G401 (cell line): ENCODE measurements at places on chromosomes 5 and 9. TPM values are rescaled to one million over a fixed set of nuclear protein-coding genes. Genes with fewer than 3 reads are reported as not detected.

DNA sequence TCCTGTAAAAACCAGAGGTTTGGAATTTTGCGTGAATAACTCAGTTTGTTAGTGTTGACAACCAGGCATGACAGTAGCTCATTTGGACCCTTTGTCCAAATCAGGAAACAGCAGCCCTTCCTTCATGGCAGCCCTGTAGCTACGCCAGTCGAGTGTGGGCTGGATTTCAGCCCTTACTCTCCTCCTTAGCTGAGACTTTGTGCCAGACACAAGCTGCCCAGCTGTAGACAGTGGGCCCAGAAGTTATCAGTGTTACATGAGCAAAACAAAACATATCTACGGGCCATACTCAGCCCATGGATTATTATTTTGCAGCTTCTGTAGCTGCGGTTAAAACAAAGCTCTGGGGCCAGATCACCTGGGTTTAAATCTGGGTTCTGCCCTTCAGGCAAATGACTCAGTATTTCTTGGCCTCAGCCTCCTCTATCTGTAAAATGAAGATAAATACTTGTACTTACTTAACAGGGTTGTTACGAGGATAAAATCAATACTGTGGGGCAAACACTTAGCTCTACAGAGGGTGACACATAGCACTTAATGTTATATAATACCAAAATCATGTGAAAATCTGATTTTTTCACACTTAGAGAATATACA, 76.9 kb downstream of the GHR start:
- DNase-seq = no peak

GRCh38 chr9:126152622-126153362, 173.8 kb upstream of the MVB12B start:
- DNase-seq = no peak

The SLC36A2 gene
- not detected in 2 replicates for total RNA-seq

DNA sequence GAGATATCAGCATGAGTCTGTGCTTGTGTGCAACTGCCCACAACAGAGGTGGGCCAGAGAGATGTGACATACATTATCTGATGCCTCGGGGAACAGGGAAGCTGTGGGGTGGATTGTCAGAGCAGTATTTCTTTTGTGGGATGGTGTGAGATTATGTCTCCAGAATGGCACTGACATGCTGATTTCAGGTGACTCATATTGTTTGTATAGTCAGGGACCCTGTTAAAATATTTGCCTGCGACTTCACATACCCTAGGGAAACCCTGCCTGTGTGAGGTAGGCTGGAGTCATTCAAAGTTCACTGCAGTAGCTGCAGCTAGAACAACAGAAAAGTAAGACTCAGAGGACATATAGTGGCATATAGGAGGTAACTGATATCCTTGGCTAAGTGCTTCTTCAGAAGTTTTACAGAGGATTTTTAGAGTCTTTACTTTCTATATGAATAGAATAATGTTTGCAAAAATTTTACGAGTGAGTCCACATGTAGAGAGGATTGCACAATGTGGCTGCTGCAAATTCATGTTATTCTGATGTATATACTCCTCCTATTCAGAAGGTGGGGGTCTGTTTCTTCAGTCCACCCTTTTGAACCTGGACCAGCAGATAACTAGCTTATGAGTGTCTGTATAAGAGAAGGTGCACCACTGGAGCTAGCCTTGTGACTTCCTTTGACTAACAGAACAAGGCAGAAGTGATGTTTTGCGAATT, 89.3 kb downstream of the MACIR start:
- DNase-seq = no peak

The LCN6 gene
- total RNA-seq = not detected in 2 replicates

The GHR gene
- not detected in 2 replicates for total RNA-seq

The GRIA1 gene
- not detected in 2 replicates for total RNA-seq

The PRELID2 gene
- 17.8 and 32.9 TPM in 2 replicates for total RNA-seq

The STK32A gene
- total RNA-seq = not detected in 2 replicates

DNA sequence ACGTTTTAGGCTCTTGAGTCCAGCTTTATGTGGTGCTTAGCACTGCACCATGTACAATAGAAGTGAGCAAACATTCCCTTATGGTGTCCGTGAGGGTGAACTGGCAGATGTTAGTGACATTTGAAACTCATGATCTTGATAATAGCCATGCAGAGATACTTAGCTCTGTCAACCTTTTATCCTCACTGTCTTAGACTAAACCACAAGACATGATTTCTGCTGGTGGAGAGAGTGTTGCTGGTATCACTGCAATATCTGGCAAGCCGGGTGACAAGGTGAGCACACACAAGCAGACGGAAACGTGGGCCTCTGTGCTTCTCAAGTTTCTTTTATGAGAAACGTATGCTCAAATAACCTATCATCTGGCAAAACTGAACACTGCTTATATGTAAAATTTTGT, 68.4 kb downstream of the CAST start:
- no peak for DNase-seq

The TXNDC8 gene
- not detected in 2 replicates for total RNA-seq

DNA sequence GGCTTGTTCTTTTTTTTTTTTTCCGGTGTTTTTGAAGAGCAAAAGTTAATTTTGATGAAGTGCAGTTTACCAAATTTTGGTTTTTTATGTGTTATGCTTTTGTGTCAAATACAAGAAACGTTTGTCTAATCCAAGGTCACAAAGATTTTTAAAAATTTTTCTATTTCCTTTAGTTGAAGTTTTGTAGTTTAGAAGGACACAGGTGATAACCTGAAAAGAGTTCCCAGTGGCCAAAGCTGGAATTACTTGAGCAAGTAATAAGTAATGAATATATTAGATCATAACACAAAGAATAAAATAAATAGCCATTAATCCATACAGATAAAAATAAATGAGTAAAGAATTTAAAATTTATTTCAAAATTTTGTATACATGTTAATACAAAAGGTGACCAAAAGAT, 71.5 kb downstream of the FCHO2 start:
- DNase-seq = no peak

GRCh38 chr5:141906972-141907371, 16.7 kb upstream of the DELE1 start:
- no peak for DNase-seq
